T-helper 2 cell (primary cell): ENCODE measurements at places on chromosomes 16 and 17.

GRCh38 chr17:75845058-75845711 lies 981 bp upstream of the UNC13D start:
- DNase-seq, result no peak

- DNase-seq, result peak; percentile 10
Observed at GRCh38 chr17:44556832-44557606, at the start of gene FZD2. Gene FZD2 (plus strand): TSS chr17:44557484. CDS start chr17:44557689, 205 bp downstream.

DNA sequence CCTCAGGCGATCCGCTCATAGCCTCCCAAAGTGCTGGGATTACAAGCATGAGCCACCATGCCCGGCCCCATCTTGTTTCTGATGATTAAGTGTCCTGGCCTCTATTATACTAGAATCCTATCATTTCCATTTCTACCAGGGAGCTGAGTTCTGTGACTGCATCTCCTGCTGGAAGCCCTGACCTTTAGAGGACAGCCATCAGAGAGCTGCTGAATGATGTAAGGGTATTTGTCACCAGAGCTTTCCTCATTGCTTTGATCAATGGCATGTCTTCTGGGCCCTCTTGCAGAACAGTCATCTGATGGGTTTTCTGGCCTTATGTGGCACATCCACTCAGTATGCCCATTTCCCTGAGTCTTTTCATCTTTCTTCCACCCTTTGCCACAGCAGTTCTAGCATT lies 39.9 kb downstream of the PSMD12 start:
- DNase-seq, result no peak

- no peak for DNase-seq
Observed at GRCh38 chr17:2283302-2283701, 20.3 kb downstream of the SMG6 start.

DNA sequence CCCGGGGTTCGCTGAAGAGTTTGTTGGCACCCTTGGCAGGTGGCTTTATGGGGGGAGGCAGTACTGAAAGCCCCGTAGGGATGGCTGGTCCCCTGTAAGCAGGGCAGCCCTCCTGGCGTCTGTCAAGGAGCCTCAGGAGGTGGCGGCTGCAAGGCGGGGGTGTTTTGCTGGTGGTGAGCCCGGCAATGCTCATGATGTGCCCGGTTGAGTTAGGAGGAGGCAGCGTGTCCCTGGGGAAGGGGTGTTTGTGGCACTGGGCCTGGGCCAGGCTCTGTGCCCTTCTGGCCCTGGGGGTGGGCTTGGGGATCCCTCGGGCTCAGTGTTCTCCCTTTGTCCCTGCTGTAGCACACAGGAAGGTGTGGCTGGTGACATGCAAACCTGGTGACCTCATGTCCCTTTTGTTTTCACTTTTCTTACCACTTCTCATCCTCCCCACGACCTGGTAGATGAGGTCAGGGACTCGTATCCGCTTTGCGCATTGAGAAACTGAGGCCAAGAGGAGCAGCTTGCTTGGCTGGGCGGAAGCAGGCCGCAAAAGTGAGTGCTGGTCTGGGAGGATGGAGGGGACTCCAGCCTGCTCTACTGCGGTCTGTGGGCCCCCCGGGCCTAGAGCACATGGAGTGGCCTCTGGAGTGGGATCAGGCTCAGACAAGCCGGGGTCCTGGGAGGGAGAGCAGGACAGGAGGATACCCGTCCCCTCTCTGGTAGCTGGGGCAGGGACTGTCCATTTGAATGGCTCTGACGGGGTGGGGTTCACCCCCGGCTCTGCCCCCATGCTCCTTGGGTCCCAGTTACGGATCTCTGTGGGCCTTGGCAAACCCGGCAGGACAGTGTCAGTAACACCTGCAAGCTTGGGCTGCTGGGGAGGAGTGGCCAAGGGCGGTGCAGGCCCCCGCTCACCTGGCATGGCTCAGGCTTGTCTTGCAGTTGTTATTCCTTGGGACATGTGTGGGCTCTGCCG lies 2.2 kb downstream of the SNN start:
- DNase-seq, result no peak

DNA sequence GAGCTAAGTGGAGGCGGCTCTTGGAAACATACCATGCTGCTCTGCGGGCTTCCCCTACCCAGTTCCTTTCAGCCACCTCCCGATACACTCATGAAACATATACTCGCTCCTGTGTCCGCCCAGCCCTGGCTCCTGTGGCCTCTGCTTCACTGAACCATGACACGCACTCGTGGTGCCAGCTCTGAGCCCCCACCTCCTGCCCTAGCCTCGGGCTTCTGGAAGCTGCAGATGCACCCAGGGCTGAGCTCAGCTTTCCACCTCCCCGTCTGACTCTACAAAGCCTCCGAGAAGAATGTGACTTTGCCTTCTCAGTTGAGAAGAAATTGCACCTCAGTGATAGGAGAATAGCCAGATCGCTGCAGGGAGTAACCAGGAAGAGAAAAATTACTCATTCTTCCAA lies 11.0 kb downstream of the CALB2 start:
- DNase-seq, result no peak

DNA sequence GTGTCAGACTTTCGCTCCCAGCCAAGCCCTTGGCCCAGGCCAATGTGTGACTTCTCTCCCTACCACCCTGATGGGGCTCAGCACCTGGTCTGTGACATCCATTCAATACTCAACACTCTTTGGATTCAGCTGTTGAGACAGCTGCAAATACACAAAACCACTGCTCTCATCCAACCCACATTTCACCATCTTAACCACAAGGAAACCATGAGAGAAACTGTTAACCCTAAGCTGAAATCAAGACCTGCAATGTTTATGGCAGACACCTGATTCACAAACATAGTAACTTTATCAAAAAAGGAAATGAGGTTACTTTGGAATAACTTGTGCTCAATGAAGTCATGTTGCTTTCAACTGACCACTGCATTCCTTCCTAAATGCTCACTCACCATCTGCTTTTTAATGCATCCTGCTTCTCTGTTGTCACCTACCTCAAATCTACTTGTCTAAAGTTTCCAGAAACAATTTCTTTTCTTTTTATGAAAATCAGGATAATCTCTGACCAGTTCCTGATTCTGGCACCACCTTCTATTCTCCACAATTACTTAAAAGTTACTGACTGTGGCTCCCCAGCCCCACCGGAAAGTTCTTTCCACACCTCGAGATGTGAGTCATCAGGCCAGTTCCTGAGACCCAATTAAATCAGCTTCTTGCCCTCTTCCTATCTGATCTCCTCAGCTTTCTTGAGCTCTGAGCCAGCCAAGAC lies 88.2 kb downstream of the NOG start:
- DNase-seq, result no peak

GRCh38 chr17:76255801-76256429 lies 9.2 kb upstream of the UBALD2 start:
- no peak for DNase-seq

- no peak for DNase-seq
Observed at GRCh38 chr16:5065813-5066212, at the start of gene C16orf89. Gene C16orf89 (minus strand): TSS chr16:5065956. CDS start chr16:5065908, 48 bp downstream.

GRCh38 chr16:72502594-72503005 lies 330.6 kb upstream of the PMFBP1 start:
- no peak for DNase-seq

- no peak for DNase-seq
Observed at GRCh38 chr17:78255029-78255656, 23.7 kb downstream of the TMEM235 start.

GRCh38 chr16:80151722-80152111 lies 389.1 kb upstream of the DYNLRB2 start:
- DNase-seq, result no peak

DNA sequence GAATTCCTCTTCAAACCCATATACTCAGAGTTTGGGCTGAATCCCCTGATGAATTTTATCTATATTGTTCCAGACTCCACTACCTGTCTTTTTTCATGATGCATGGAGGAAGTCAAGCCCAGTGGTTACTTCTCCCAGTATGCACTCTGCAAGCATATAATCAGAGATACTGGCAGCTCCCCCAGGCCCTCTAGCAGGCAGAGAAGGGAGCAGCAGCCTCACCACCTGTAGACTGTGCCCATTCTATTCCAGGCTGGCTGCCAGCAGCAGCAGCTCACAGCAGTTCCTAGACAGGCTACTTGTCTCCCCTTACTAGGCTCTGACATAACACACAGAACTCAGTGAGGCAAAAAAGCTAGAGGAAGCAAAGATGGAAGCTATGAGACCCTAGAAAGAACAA lies 3.4 kb downstream of the MKS1 start:
- DNase-seq, result no peak

DNA sequence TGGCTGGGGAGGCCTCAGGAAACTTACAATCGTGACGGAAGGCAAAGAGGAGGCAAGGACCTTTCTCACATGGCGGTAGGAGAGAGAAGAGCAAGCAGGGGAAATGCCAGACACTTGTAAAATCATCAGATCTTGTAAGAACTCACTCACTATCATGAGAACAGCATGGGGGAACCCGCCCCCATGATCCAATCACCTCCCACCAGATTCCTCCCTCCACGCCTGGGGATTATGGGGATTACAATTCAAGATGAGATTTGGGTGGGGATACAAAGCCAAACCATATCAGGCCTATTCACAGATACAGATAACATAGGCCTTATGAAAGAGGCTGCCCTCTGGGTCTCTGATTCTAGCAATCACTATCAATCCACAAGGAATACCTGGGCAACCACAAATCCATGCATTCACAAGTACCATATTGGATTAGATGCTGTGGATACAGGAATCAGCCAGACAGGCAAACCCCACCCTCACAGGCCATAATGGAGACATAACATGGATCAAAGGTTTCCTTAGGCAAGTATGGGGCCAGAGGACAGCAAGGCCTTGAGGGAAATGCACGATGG lies 284.9 kb downstream of the SOX9 start:
- no peak for DNase-seq

DNA sequence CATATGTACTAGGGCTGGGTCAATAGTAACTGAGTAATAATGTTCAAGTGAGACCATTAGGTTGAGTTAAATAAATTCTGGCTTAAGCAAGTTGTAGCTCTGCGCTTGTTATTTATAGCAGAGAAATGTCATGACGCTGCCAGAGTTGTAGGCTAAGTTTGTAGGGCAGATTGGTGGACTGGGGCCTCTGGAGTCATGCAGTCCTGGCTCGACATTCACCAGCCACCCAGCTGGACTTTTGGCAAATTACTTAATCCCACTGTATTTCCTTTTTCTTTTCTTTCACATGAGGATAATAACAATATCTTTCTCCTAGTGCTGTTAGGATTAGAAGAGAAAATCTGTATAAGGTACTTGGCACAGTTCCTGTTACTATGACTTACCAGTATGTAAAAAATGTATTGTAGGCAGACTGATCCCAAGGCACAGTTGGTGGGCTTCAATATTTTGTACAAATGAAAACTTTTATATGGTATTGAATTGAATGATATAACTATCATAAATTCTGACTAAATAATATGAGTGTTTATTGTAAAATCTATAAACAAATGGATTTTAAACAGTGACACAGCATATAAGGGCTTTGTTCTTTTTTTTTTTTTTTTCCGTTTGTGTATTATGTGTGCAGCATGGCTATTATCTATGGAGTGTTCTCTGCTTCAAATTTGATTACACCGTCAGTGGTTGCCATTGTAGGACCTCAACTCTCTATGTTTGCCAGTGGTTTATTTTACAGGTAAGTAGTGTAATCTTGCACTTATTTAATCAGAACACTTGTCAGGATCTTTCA lies 2.6 kb downstream of the MFSD11 start:
- DNase-seq, result no peak

- no peak for DNase-seq
Observed at GRCh38 chr17:78840530-78840779, 159 bp downstream of the USP36 start.

GRCh38 chr17:50289991-50290702 lies 15.9 kb downstream of the TMEM92 start:
- DNase-seq, result no peak

GRCh38 chr17:12421646-12422306 lies 243.9 kb upstream of the MYOCD start:
- DNase-seq, result no peak

DNA sequence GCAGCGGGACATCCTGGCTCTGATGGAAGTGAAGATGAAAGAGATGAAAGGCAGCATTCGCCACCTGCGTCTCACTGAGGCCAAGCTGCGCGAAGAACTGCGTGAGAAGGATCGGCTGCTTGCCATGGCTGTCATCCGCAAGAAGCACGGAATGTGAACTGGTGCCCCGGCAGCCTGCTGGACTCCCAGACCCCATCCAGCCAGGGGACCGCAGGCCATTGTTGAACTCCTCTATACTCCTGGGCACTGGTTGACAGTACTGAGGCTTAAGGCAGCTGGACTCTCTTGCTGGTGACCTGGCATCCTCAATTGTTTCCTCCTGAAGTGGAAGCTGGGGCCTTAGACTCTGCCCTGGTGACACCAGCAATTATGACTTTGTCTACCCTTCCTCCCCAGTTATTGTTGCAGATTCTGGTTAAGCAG lies 1.2 kb downstream of the THAP11 start:
- DNase-seq, result no peak

DNA sequence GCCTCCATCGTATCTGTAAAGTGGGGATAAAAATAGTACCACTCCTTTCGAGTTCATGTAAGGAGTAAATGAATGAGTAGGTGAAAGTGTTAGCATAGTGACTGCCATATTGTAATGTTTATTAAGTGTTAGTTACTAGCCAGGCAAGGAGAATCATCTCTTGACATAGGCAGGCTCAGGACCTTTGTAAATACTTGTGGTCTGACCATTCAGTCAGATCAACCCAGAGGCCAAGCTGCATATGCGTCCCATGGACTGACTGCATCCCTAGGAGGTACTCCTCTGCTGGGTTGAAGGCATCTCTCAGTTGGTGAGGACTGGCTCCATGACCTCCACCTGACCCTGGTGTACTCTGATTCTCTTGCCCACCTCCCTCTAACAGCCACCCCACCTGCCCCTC lies 40.5 kb upstream of the CDRT4 start:
- no peak for DNase-seq

GRCh38 chr17:18161207-18162145 lies 22.2 kb upstream of the ALKBH5 start:
- DNase-seq, result no peak

DNA sequence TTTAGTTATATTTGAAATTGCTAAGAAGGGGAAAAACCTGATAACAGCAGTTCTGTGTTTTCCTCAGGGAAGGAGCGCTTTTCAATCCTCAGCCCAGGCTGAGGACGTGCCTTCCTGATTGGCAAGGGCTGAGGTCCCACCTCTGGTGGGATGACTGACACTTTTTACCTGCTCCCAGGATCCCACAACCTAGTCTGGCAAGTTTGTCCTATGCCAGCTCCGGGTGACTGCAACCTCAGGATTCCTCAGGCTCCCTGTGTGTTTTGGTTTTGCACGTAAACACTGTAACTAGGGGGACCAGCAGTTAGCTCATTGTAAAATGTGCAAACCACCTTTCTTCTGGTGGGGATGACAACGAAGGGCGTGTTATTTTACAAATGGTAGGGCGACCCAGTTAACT lies 7.5 kb downstream of the MARCHF10 start:
- DNase-seq, result no peak

GRCh38 chr17:78541488-78542206 lies 35.5 kb downstream of the DNAH17 start:
- no peak for DNase-seq

GRCh38 chr16:21654466-21654865 lies 2.1 kb upstream of the IGSF6 start:
- DNase-seq, result no peak

DNA sequence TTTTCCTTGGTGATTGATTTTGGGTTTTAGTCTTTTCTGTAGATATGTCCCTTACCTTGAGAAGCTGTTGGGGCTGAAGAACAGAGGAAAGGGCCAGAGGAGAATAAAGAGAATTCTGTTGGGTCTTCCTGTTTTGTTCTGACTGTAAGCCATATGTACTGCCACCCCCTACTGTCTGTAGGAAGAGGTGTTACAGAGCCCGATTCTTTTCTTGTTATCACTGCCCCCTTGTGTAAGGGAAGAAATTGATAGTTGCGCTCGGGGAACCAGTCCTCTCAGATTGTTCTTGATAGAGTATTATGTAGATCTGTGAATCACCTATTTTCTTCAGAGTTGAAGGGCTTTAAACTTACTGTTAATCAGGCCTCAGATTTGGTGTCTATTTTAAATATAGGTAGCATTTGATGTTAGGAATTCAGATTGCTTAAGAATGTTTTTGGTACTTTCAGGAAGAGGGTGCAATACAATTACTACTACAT lies 2.4 kb downstream of the TANC2 start:
- no peak for DNase-seq
